H9 (cell line): ENCODE measurements at places on chromosomes 2 and 18.

DNA sequence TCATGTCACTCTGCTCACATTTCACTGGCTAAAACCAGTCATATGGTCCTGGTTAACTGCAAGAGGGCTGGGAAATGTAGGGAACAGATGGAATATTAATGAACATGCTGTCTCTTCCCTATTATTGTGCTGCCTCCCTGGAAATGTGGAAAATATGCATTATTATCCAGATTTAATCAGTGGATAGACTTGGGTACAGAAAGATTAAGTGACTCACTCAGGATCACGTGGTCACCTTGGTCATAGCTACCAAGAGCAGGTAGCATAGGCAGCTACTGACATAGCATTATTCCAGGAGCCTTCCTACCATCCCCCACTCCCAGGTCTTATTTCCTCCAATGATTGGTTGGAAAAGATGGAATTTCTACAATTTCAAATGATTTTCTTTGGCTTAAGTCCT, 141.1 kb downstream of the HRH4 start:
- no peak for DNase-seq

DNA sequence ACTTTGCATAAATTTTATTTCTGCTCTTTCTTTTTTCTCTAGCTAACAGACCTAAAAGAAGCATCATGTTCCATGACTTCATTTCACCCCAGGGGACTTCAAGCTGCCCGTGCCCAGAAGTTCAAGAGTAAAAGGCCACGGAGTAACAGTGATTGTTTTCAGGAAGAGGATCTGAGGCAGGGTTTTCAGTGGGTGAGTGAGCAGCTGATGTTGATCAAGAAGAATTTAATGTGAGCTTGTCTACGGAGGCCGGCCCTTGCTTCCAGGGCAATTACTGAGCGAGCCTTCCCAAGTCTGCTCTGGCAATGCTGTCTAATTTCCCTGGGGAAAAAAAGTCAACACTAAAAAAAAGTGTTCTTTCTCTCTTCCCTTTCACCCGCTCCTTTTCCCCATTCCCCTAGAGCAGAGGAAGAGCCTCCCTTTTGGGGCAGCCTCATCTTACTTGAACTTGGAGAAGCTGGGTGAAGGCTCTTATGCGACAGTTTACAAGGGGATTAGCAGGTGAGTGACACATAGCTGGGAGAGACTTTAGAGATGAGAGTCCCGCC, 1.2 kb downstream of the CDK15 start:
- DNase-seq = no peak

- DNase-seq = no peak
These were observed 22.1 kb upstream of the CNOT11 start for GRCh38 chr2:101230541-101231001.

DNA sequence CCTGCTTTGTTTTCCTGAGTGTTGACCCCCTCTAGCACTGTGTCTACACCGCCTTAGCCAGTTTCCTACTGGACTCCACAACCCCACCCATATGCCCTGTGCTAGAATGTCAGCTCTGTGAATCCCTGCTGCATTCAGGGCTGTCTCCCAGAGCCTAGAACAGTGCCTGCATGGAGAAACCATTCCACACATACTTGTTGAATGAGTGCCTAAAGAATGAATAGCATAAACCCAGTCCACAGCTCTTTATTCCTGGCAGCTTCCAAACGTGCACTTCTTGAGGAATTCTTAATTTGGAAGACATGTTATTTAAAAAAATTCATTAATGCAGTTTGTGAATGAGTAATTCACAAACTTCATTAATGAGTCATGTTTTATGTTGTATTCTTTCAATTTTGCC, 6.5 kb upstream of the NAPG start:
- no peak for DNase-seq

- DNase-seq = no peak
These were observed 157.9 kb downstream of the PXDN start for GRCh38 chr2:1586251-1586922.

- DNase-seq = peak; percentile 28
These were observed 903 bp upstream of the EVX2 start for GRCh38 chr2:176084611-176085119.

GRCh38 chr18:77140030-77140429, 7.4 kb upstream of the MBP start:
- DNase-seq = no peak

GRCh38 chr2:48728840-48729239, 26.7 kb downstream of the LHCGR start:
- DNase-seq = no peak

DNA sequence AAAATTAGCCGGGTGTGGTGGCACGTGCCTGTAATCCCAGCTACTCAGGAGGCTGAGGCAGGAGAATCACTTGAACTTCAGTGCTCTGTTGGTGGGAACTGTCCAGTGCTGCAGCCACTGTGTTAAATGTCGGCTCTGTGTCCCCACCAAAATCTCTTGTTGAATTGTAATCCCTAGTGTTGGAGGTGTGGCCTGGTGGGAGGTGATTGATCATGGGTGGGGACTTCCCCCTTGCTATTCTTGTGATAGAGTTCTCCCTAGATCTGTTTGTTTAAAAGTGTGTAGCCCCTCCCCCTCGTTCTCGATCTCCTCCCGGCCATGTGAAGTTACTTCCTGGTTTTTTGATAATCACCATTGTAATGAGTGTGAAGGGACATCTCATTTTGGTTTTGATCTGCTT, 9.8 kb upstream of the RPL31 start:
- DNase-seq = no peak

GRCh38 chr18:67508146-67508545, 8.4 kb downstream of the DSEL start:
- peak; percentile 45 for DNase-seq

DNA sequence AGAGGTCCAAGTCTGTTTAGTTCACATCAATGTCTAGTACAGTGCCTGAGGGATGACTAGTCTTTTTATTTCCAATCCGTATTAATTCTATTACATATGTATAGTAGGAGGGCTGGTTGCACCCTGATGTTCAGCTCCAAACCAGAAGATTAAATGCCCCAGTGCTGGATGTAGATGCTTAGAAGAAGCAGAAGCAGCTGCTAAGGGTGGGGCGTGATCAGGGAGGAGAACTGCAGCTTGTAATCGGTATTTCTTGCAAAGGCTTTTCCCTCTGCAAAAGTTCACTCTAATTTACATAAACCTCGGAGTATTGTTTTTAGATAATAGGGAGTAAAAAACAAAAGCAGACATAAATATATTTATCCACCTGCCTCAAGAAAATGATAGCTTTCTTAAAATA, 145.3 kb upstream of the ITGA4 start:
- no peak for DNase-seq

- no peak for DNase-seq
These were observed 12.5 kb downstream of the GREB1L start for GRCh38 chr18:21254576-21254975.

DNA sequence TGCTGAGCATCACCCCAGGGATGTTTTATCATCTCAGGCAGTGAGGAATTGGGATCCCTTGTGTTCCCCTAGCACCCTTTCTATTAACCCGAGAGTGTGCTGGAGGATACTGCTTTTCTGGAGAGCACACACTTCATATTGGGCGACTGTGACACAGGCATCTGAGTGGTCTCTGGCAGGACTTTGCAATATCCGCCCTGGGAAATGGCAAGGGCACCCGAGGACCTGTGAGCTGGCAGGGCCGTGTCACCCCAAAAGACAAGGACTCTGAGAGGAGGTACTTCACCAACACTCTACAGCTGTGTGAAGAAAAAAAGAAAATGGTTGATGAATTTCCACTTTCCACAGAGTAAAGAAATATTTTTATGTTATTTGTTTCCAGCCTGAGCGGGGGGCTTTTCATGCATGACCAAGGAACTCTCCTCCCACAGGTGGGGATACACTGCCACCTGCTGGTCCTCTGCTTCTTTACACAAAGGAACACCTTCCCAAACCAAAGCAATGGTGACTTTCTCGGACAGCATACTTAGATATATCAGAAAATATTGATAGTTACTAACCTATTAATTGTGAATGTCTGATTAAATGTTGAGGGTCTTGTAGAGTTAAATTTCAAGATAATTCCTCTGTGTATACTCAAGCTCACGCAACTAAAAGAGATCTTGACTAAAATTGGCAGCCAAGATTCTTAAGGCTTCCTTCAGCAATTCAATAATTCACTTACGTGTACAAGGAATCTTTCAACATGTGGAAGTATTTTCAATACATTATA, 45.9 kb upstream of the REG3G start:
- DNase-seq = peak; percentile 67

DNA sequence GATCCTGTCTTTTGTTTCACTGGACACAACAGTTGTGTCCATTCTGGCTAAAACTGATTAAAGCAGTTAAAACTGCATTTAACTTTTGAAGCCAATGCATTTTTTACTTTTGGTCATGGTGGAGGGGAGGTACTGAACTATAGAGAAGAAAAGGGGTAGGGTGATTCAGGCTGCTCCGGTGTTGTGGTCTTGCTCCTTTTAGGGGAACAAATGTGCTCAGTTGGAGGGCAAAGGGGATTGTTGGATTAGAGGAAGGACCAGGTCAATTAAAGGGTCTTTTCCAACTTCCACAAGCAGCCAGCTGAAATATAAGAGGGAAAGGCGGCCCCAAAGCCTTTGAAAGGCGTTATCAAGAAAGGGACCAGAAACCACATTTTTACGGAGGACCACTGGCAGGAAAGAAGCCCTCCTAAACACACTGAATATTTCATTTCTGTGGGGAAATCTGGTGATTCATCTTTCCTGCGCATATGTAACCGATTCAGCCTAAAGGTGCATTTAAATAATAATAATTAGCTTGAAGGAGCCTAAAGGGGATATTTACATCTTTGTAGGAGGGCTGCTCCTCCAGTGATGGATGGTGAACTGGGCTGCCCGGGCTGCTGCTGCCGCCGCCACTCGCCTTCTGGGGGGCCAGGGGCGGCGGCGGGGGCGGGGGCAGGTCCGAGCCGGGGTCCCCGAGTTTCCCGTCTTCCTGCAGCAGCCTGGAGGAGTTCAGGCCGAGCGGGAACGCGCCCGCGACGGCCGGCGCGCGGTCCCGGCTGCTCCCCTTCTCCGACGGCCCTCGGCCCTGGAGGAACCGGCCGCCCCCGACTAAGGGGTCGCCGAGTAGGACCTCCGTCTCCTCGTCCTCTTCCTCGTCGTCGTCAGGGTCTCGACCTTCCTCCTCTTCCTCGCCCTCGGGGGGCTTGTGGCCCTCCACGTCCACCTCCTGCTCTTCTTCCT, 5.2 kb downstream of the SKOR2 start:
- DNase-seq = peak; percentile 43

GRCh38 chr2:85330839-85331636, 3.2 kb upstream of the TGOLN2 start:
- no peak for DNase-seq
